A549 treated with AZD2906 at 1 μM for 4 hours (cell line): ENCODE measurements at places on chromosomes 12 and 14. TPM values are rescaled to one million over a fixed set of nuclear protein-coding genes. Genes with fewer than 3 reads are reported as not detected.

SETD1B gene
- 9.7 to 12.6 TPM (median 10.9 TPM) in 5 replicates for total RNA-seq

DPF3 gene
- 0.05 to 0.16 TPM (median 0.10 TPM) in 5 replicates for total RNA-seq

TAS2R8 gene
- total RNA-seq = not detected in 5 replicates

GALNT16 gene
- total RNA-seq = 2.6 to 3.1 TPM (median 2.7 TPM) in 5 replicates

WNT1 gene
- total RNA-seq = 0.09 to 0.17 TPM (median 0.13 TPM) in 5 replicates

DPY19L2 gene
- 1.1 to 2.2 TPM (median 1.3 TPM) in 5 replicates for total RNA-seq

WSCD2 gene
- not detected in 5 replicates for total RNA-seq

RIMKLB gene
- 18.0 to 21.2 TPM (median 20.3 TPM) in 5 replicates for total RNA-seq

NTF3 gene
- total RNA-seq = 0.05 to 0.07 TPM (median 0.07 TPM) in 3 of 5 replicates, not detected in the others

NAV3 gene
- 6.6 to 9.6 TPM (median 7.5 TPM) in 5 replicates for total RNA-seq

FOXG1 gene
- 0.09 to 0.22 TPM (median 0.19 TPM) in 5 replicates for total RNA-seq

SELPLG gene
- total RNA-seq = 0.79 to 1.1 TPM (median 0.94 TPM) in 5 replicates

NCAPD2 gene
- 51.0 to 69.8 TPM (median 57.7 TPM) in 5 replicates for total RNA-seq

GPR132 gene
- total RNA-seq = 0.40 to 0.68 TPM (median 0.55 TPM) in 5 replicates

IFI27 gene
- 0.92 to 1.5 TPM (median 1.4 TPM) in 5 replicates for total RNA-seq

CACNA2D4 gene
- total RNA-seq = 0.06 TPM in 1 of 5 replicates, not detected in the others

OR10G2 gene
- total RNA-seq = not detected in 5 replicates

ARHGDIB gene
- 0.88 to 1.7 TPM (median 1.2 TPM) in 5 replicates for total RNA-seq

RIPK3 gene
- total RNA-seq = not detected in 5 replicates

INHBE gene
- 0.05 to 0.09 TPM (median 0.06 TPM) in 3 of 5 replicates, not detected in the others for total RNA-seq

KRT2 gene
- total RNA-seq = 0.03 TPM in 1 of 5 replicates, not detected in the others

PTPN21 gene
- total RNA-seq = 8.5 to 9.4 TPM (median 9.0 TPM) in 5 replicates

SALL2 gene
- 0.57 to 0.86 TPM (median 0.71 TPM) in 5 replicates for total RNA-seq

KSR2 gene
- 0.55 to 0.76 TPM (median 0.60 TPM) in 5 replicates for total RNA-seq

IGF1 gene
- total RNA-seq = not detected in 5 replicates

B3GNT4 gene
- 0.60 to 1.1 TPM (median 0.72 TPM) in 5 replicates for total RNA-seq

BEGAIN gene
- 6.0 to 7.7 TPM (median 6.4 TPM) in 5 replicates for total RNA-seq

GLT8D2 gene
- 0.19 to 0.34 TPM (median 0.23 TPM) in 5 replicates for total RNA-seq

KLHDC1 gene
- 0.09 to 0.54 TPM (median 0.25 TPM) in 5 replicates for total RNA-seq

CCDC184 gene
- 2.4 to 3.3 TPM (median 2.8 TPM) in 5 replicates for total RNA-seq

NYNRIN gene
- 0.31 to 0.44 TPM (median 0.41 TPM) in 5 replicates for total RNA-seq

APOF gene
- not detected in 5 replicates for total RNA-seq

CCDC177 gene
- 0.02 to 0.05 TPM (median 0.03 TPM) in 5 replicates for total RNA-seq

LTBP2 gene
- 7.8 to 11.4 TPM (median 10.0 TPM) in 5 replicates for total RNA-seq

OTX2 gene
- total RNA-seq = not detected in 5 replicates

MGAT4C gene
- 0.02 to 0.06 TPM (median 0.05 TPM) in 3 of 5 replicates, not detected in the others for total RNA-seq

SIX4 gene
- 1.5 to 2.7 TPM (median 2.5 TPM) in 5 replicates for total RNA-seq

PIWIL1 gene
- total RNA-seq = 0.05 to 0.14 TPM in 2 of 5 replicates, not detected in the others

OR4E2 gene
- total RNA-seq = not detected in 5 replicates

C12orf60 gene
- total RNA-seq = 1.7 to 2.3 TPM (median 1.7 TPM) in 5 replicates

KIF21A gene
- 16.0 to 23.1 TPM (median 19.1 TPM) in 5 replicates for total RNA-seq

TMEM106C gene
- 120 to 140 TPM (median 124 TPM) in 5 replicates for total RNA-seq

CIROP gene
- not detected in 5 replicates for total RNA-seq

EPYC gene
- not detected in 5 replicates for total RNA-seq

NPC2 gene
- total RNA-seq = 217 to 345 TPM (median 234 TPM) in 5 replicates

TRIAP1 gene
- total RNA-seq = 66.8 to 81.2 TPM (median 71.7 TPM) in 5 replicates

SRGAP1 gene
- 9.3 to 12.2 TPM (median 9.8 TPM) in 5 replicates for total RNA-seq

LMO3 gene
- total RNA-seq = 0.06 to 0.13 TPM in 2 of 5 replicates, not detected in the others

SLC25A47 gene
- total RNA-seq = not detected in 5 replicates

PWP1 gene
- 85.5 to 111 TPM (median 89.7 TPM) in 5 replicates for total RNA-seq

JAG2 gene
- 16.3 to 28.4 TPM (median 23.6 TPM) in 5 replicates for total RNA-seq

SYNDIG1L gene
- 0.03 TPM in 1 of 5 replicates, not detected in the others for total RNA-seq
